ENCODE measurements at places on chromosomes 13 and 19. TPM values are rescaled to one million over a fixed set of nuclear protein-coding genes. Genes with fewer than 3 reads are reported as not detected.

The ACER1 gene
- 4.0 TPM for total RNA-seq

The ZNF578 gene
- total RNA-seq: 3.4 TPM

The NLRP9 gene
- total RNA-seq: not detected

The KANK3 gene
- 4.8 TPM for total RNA-seq

The F7 gene
- 2.2 TPM for total RNA-seq

The ZNF600 gene
- 3.6 TPM for total RNA-seq

The JSRP1 gene
- total RNA-seq: 4.5 TPM

DNA sequence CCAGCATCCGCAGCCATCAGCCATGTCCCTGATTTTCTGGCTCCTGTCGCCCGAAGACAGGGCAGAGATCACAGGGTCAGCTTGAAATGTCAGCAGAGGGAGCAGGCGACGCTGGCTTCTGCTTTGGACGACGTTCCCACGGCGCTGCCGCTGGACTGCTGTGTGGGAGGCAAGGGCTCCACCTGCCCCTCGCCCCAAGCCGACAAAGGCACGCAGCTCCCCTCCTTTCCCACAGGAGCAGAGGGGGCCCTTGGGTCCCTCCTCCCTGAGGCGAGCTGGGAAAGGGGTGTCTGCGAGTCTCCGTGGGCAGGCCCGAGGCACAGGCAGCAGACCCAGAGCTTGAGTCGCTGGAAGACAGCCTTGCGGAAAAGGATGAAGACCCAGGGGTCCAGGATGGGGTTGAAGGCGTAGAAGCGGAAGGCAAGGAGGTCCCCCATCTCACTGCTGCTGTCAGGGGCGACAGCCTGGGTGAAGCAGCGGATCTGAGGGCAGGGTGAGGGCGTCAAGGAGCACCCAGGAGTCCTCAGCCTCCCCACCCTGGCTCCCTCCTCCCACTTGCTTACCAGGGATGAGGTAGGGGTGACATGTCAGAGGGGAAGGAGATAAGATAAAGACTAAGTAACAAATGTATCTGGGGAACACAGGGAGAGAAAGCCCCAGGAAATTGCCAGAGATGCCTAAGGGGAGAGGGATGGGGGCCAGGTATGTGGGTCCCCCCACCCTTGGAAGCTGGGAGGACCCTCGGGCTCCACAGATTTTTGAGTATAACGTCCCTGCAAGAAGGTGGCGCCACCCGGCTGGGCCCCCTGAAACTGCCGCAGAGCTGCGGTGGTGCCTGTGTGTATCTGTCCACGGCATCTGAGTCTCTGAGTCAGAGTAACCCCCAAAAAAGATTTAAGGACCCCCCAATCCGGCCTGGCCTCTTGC, 3.4 kb downstream of the PTGIR start:
- DNase-seq: no peak

DNA sequence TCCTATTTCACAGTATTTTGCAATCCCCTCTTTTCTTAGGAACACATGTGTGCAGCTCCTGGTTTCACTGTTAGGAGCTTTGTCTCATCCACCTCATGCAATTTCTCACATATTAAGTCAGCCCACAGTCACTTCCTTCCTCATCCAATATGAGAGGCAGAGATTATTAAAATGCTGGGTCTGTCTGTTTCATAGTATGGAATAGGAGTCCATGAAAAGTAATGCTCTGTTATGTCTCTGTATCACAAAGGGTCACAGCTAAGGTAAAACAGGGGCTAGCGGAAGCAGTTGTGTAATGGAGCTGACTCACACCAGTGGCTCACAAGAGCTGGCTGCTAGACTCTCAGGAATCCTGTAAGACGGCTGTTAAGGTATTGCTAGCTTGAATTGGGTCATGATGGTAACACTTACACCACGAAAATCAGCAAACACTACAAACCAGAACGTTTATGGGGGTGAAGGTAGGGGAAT, 216.5 kb downstream of the EFNB2 start:
- DNase-seq: no peak

DNA sequence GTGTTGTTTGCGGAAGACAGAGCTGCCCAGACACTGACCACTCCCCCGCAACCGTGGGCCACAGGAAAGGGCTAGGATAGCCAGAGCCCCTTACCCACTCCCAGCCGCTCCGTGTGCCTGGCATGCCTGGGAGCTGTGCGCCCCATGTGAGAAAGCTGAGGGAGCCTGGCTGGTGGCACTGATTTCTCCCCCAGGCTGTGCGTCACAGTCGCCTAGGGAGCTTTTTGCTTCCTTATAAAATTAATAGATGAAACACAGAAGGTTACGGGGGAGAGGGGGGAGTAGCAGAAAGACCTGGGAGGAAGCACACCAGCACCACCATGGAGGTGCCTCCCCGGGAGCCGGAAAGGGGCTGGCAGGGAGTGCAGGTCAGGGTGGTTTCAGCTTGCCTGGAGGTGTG, 24.7 kb downstream of the DPF1 start:
- DNase-seq: no peak

DNA sequence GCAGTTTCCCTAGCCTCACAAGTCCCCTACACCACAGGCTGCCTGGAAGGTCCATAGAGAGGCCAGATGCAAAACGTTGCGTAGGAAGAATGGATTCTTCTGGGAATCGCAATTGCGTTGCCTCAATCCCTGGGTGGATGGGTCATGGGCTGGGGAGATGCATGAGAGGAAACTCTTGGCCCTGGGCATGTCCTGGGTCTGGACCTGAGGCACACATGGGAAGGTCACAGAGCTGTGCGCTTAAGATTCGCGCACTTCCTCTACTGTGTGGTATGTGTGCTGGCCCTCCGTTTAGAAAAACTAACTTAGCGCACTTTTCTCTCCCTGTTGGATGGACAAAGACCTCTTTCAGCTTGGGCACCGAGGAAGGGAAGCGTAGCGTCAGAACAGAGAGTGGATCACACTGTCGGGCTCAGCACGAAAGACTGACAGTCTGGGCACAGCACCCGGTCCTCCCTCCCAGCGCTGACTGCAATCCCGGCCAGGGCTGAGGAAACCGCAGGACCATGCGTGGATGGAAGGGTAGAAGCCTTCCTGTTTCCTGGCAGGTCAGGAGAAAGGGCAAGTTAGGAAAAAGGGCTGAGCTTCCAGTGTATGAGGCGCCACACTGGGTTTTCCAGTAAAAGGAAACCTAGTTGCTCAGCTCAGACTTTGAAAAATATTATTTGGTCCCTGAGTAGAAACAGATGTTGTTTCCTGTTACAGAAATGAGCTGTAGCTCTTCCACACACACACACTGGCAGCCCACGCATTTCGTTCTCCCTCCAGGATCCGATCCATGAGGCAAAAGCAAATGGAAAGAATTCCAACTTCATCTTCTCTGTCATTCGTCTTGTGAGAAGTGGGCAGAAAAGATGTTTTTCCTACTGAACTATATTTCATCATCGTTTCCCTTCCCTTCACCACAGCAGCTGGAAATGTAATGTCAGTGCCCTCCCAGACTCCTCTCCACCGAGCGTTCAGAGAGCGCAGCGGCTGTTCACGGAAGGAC, 86.0 kb downstream of the ING1 start:
- peak; percentile 93 for DNase-seq

- no peak for DNase-seq
Observed at GRCh38 chr13:40181203-40181845, 485.1 kb downstream of the FOXO1 start.

DNA sequence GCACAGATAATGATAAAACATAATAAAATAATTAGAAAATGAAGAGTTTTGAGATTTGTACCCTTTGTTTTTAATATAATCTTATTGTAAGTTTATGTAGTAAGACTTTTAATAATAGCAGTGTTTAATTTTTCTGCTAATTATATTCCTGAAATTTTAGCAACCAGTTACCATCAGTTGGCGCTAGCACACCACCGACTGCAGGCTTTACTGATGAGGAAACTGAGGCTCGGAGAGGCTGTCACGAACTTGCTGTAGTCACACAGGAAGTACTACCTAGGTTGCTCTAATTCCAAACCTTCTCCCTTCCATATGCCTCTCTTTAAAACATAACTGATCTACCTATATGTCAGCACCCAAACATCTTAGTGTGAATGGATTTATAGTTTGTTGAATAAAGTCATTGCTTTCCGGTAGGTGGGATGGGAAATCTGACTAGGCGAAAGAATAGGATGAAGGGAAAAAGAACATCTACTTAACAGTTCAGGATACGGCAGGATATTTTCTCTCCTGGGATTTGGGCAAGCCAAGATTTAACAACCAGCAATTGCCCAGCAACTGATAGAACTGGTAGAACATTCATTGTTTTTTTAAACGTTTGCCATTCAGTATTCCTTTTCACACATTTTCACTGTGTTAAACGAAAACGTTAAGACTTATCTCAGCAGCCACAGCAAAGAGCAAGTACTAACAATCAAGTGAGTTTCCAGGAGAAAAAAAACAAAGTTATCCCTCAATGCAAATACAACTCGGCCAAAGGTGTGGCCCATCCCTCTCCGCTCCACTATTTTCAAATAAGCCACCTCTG, 822 bp upstream of the RFXAP start:
- DNase-seq: no peak

DNA sequence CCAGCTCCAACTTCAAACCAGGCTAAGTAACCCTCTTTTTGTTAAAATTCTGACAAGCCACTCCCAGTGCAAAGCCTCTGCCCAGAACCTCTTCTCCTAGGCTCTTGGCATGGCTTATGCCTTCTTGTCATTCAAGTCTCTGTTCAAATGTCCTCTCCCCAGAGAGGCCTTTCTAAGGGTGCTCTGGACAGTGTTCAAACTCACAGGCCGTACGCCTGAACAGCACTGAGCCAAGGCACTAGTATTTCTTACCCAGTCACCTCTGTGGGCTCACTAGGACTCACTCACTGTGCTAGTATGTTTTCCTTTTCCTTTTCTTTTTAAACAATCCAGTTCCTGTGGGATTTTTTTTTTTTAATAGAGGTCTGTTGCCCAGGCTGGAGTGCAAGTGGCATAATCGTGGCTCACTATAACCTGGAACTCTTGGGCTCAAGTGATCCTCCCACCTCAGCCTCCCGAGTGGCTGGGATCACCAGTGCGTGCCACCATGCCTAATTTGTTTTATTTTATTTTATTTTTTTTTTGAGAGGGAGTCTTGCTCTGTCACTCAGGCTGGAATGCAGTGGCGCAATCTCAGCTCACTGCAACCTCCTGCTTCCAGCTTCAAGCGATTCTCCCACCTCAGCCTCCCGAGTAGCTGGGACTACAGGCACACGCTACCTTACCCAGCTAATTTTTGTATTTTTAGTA, 2.3 kb upstream of the ASF1B start:
- no peak for DNase-seq

GRCh38 chr13:24272452-24273161, 36.8 kb upstream of the C1QTNF9 start:
- DNase-seq: no peak

- no peak for DNase-seq
Observed at GRCh38 chr13:94292323-94292640, 187.2 kb downstream of the DCT start.

GRCh38 chr19:48372904-48373303, 8.7 kb downstream of the SYNGR4 start:
- no peak for DNase-seq

- no peak for DNase-seq
Observed at GRCh38 chr13:44651209-44651608, 75.1 kb upstream of the TSC22D1 start.

DNA sequence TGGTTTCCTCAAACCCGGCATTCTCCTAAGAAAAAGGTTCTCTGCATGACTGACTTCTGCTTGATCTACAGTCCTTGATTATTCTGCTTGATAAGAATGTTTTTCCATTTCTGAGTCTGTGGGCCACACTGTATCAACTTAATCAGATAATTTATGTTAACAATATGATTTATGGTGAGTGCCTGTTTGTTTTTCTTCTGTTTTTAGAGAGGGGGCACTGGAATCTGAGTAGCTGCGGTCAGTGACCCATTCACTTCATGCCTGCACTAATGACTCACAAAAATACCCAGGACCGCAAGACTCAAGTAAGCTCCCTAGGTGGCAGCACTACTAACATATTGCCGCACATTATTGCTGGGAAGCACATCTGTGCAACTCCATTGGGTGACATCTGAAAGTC, 542.3 kb upstream of the ATXN8OS start:
- DNase-seq: no peak

- DNase-seq: no peak
Observed at GRCh38 chr13:75790198-75790970, 154.3 kb downstream of the LMO7 start.

- DNase-seq: no peak
Observed at GRCh38 chr19:3357271-3357991, 9.0 kb upstream of the NFIC start.

DNA sequence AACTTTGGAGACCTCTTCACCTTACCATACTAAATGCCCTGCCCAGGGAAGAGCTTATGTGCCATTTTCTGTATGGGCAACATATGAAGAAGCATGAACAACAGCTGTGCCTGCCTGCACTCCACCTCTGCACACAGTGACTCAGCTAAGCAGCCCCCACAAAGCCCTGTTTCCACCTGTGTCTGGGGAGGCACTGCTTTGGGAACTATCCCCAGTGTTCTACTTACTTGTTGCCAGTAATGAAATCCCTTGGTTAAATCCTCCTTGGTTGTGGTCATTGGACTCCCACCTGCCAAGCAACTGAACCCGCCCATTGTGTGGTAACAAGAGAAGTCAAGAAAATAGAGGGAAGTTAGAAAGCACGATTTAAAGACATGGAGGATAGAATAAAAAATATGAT, 84.6 kb downstream of the NALCN start:
- DNase-seq: no peak

GRCh38 chr19:49929121-49929610, at the start of the genes ATF5 and NUP62:
Gene ATF5 (plus strand): TSS chr19:49929205. CDS start chr19:49930851, 1,646 bp downstream.
Gene NUP62 (minus strand): TSS chr19:49929504. CDS start chr19:49909807, 19,697 bp downstream.
- peak; percentile 91 for DNase-seq

DNA sequence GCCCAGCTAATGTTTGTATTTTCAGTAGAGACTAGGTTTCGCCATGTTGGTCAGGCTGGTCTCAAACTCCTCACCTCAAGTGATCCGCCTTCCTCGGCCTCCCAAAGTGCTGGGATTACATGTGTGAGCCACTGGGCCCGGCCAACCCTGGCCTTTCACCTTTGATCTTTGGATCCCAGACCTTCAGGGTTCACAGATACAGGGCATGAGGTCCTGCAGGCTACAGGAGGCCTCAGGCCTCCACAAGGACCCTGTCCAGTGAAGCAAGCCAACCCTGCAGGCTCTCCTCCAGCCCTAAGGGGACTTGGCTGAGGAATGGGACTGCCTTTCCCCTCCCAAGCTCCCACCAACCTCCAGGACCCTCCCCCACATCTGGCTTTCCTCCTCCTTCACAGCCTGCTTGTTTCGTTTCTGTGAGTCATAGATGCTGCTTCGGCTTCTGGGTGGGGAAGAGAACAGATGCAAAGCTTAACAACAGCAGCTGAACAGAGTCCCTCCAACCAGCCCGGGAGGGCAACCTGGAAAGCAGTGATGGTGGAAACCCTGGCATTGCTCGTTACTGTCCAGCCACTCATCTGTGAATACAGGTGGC, 11.8 kb downstream of the ARHGEF18 start:
- no peak for DNase-seq

GRCh38 chr13:79448413-79448812, 32.5 kb upstream of the NDFIP2 start:
- no peak for DNase-seq

DNA sequence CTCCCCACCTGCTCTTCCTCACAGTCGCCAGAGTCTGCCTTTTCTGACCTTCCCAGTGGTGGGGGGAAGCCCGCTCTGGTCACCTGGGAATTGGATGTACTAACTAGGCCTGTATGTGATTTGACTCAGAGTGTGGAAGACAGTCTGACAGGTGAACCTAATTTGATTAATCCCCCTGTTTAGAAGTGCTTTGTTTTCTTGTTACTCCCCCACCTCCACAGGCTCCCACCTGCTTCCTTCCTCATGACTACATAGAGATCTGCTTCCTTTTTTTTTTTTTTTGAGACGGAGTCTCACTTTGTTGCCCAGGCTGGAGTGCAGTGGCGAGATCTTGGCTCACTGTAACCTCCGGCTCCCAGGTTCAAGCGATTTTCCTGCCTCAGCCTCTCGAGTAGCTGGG, 44.0 kb downstream of the COG3 start:
- no peak for DNase-seq
